BE2C (cell line): ENCODE measurements at places on chromosomes 12 and 14.

DNA sequence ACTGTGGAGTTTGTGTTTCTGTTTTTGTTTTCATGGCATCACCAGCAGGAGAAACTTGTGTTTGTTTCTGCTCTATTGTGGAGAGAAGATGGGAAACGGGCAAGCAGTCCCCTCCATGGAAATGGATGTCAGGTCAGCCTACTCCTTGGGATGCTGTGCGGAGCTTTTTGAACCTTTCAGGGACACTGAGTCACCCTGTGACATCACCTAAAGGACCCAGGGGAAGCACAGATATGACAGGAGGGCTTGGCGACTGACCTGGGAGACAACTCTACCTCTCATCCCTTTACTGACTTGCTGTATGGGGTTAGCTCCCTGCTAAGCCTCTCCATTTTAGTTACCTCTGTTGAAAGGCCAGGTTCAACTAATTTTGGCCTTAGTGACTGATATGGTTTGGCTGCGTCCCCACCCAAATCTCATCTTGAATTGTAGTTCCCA lies 706.9 kb upstream of the TMEM132C start:
- DNase-seq = no peak

GRCh38 chr12:132415327-132416120 lies 74.4 kb upstream of the FBRSL1 start:
- no peak for DNase-seq

- DNase-seq = no peak
Measured at GRCh38 chr12:15636060-15636890, 152.9 kb downstream of the EPS8 start.

DNA sequence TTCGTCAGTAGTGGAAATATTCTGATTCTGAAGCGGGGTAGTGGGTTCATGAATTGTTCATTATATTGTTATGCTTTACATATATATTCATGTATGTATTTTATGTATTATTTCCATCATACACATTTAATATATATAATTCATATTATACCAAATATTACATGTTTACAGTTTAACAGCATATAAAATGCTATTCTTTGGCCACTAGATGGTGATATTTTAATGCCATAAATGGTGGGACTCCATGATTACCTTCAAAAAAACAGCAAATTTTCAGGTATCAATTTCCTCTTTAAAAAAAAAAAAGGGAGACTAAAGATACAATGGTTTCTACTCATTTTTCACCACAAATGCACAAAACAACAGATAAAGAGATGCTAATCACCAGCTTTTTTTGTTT lies 41.0 kb downstream of the BDKRB1 start:
- no peak for DNase-seq

DNA sequence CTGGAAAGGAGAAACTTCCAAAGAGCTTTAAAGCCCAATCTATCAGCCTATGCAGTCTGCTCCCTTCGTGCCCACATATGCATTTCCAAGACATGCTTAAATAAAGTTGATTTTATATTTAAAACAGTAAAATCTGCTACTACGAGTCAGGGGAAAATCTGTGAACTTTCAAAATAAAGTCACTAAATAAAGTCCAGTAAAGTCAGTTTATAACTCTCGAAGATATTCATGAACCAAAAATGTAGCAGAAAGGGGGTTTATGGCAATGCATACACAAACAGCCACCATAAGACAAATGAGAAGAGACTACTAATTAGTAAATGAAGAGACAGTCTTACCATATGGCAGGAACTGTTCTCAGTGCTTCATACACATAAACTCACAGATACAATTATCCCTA lies 19.7 kb downstream of the AREL1 start:
- DNase-seq = no peak

DNA sequence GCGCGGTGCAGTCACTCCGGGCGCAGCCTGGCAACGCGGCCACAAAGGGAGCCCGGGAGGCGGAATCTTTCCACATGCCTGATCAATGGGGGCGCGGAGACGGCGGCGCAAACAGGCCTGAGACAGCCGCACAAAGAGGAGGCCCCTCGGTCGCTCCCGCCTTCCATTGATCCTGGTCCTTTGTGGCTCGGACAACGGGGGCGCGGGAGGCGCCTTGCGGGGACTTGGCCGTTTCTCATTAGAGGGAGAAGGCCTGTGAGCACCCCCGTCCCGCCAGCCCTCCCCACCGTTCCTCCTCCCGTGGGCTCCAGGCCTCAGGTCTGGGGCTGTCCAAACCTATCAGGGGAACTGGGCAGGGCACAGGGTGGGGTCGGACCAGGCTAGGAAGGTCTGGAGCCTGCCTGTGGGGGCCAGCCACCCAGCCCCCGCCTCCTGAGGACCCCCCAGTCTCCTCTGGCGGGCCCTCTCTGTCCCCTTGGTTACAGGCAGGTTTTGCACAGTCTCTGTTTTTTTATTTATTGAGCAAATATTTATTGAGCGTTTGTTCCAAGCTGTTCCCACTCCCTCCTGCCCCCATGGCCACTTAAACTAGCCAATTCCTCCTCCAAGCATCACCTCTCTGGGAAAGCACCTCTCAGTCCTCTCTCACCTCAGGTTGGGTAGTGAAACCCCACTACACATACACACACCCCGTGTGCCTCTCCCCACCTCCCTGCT lies 29.0 kb upstream of the MSI1 start:
- DNase-seq = no peak

DNA sequence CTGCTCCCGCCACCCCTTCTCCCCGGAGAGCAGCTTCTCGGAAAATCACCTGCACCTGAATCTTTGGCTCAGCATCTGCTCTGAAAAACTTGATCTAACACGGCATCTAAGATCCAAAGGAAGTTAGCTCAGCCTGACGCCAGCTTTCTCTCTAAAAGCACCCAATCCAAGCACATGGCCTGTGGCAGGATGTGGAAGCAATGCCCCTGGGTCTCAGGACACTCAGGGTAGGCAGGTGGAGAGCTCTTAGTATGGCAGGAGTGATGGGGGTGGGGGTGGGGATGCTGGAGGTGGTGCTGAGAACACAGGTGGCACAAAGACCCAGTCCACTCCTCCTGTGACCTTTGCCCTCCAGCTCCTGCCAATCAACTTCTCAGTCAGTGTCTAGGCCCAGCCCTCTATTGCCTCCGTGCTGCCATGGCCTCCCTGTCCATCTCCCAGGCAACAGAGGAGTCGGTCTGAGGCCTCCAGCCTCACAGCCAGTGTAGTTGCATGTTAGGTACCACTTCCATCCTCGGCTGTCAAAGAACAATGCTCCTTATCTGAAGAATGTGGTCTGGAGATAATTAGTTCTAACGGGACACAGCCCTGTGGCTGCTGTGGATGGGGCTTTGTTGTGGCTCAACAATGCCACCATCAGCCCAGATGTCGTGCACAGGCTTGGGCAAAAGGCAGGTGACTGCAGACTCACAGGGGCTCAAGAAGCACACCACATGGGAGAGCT lies 180.0 kb upstream of the C14orf180 start:
- peak; percentile 72 for DNase-seq

GRCh38 chr12:20653871-20654270 lies 41.3 kb upstream of the SLCO1C1 start:
- DNase-seq = no peak

DNA sequence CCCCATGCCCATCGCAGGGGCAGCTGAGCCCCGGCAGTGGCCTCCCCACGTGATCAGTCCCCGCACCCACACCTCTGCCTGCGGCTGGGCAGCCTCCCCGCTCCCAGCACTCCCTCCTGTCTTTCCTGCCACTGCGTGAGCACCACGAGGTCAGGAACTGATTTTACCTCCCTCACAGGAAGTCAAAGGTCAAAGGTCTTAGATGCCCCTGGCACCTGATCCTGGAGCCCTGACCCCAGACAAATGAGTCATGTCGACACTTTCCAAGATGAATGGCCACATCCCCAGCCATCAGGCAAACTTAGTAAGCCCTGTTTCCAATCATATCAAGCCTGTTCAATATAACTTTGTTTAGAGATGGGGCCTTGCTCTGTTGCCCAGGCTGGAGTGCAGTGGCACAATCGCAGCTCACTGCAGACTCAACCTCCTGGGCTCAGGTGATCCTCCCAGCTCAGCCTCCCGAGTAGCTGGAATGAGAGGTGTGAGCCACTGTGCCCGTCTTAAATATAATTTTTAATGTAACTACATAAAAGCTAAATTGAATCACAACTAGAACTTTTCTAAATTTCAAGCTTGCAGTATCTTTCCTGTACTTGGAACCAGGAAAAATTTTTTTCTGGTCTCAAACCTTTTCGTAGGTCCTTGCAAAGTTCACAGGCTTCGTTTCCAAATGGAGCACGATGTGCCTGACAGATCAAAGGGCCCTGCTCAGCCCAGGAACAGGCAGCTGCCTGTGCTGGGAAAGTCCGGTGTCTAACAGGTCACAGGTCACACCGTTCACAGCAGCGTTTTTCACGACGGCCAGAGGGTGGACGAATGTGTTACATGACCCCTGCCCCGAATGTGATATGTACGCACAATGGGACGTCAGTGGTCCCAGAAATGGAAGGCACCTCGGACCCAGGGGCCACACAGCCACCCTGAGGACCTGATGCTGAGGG lies 1.9 kb downstream of the LRCOL1 start:
- no peak for DNase-seq

DNA sequence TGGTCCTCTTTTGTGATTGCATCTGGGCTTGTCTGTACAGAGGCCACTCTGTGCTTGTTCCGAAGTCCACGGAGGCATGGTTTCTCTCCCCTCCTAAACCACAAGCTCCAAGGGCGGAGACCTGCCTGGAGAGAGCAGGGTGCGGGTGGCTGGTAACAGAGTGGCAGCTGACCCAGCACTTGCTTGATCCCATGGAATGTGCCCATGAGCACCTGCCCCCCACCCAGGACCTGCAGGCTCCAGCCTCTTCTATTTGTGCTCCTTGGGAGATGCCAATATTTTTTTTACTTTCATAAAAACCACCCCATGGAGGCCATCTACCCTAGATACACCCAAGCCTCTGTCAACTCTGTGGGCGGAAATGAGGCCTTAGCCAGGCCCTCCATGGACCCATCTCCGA lies 104.7 kb downstream of the PRMT8 start:
- DNase-seq = no peak

DNA sequence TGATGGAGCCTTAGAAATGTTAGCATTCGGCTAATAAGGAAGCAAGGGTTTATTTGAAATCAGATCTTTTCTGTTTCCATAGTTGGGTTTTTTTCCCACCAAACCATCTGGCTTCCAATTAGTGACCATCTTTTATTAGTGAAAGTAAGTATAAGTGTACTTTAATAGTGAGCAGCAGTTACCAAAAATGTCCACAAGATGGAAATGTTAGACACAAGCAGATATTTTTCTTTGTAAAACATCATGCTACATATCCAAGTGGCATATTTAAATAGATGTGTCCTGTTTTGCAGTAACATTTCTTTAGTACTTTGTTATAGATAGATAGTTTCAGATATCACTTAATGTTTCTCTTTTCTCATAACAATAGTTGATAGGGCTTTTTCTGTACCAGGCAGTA lies 28.8 kb downstream of the YEATS4 start:
- DNase-seq = no peak

DNA sequence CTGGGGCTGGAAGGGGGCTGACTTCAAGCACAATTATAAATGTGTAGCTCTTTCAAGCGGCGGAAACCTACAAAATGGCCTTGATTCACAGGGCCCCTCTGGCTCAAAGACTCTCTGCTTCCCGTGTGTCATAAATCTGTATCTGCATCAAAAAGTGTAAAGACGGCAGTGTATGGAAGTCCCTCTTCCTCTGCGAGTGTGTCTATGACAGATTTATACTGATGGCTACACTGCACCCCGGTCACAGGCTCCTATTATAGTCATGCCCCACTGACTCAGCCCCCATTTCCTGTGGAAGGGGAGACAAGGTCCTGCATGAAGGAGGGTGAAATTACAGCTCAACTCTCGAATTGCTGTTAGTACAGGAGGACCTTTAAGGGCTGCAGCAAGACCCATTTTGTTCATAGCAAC lies 68.6 kb downstream of the HMGA2 start:
- DNase-seq = no peak

- no peak for DNase-seq
Measured at GRCh38 chr14:24075485-24076301, 4.3 kb downstream of the CPNE6 start.

DNA sequence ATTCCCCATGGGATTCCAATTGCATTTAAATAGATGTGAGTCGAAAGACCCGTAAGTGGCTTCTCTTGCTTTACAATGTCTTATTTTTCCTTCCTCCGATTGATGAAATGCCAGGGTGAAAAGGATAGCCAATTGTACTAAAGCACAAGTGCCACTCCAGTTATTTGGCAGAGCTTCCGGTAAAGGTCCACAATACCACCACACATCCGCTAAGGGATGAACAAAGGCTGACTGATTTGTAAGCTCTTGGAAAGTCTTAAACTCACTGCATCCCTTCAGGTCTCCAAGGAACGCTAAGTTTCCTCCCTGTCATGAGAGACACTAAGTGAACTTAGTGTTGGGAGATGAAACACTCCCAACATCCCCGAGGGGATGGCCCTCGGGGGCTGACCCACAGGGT lies 21.2 kb upstream of the RNASE1 start:
- no peak for DNase-seq

DNA sequence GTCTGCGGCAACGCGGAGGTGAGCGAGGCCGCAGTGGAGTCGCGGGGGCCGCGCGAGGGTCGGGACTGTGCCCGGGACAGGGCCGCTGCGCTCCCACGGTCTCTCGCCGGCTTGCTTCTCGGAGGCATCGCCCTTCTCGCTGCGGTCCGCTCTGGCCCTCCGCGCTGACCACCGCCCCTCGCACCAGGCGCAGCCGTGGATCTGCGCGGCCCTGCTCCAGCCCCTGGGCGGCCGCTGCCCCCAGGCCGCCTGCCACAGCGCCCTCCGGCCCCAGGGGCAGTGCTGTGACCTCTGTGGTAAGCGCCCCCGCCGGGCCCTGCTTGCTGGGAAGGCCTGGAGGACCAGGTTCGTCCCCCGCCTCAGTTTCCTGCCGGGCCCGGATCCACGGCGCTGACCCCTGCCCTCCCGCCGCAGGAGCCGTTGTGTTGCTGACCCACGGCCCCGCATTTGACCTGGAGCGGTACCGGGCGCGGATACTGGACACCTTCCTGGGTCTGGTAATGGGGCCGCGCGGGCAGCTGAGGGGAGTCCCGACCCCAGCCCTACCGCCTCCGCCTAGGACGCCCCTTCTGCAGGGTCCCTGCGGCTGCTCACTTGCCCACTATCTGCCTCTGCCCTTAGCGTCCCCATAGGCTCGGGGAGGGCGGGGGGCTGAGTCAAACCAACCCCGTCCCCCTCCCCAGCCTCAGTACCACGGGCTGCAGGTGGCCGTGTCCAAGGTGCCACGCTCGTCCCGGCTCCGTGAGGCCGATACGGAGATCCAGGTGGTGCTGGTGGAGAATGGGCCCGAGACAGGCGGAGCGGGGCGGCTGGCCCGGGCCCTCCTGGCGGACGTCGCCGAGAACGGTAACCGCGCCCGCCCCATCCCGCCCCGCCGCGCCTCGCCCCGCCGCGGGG lies 7.0 kb downstream of the AMN start:
- DNase-seq = no peak

- no peak for DNase-seq
Measured at GRCh38 chr12:54251667-54252284, 28.1 kb downstream of the CBX5 start.

DNA sequence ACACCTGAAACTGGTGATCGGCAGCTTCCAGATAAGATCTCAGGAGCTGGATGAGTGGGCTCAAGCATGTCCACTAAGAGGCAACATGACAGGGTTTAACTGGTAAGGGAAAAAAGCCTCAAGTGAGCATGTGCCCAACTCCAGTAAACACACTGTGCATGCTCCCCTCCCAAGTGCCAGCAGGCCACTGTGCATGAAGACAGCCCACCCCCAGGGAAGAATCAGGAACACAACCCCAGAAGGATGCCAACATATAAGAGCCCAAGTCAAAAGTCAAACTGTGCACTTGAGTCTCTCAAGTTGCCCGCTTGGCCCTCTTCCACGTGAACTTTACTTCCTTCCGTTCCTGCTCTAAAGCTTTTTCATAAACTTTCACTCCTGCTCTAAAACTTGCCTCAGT lies 311.3 kb upstream of the PRKD1 start:
- DNase-seq = no peak

- DNase-seq = no peak
Measured at GRCh38 chr12:96048393-96048969, 13.1 kb upstream of the LTA4H start.
